Heart left ventricle (tissue), 16 donors: ENCODE measurements at places on chromosomes 6 and 20. TPM values are rescaled to one million over a fixed set of nuclear protein-coding genes. Genes with fewer than 3 reads are reported as not detected.

DNA sequence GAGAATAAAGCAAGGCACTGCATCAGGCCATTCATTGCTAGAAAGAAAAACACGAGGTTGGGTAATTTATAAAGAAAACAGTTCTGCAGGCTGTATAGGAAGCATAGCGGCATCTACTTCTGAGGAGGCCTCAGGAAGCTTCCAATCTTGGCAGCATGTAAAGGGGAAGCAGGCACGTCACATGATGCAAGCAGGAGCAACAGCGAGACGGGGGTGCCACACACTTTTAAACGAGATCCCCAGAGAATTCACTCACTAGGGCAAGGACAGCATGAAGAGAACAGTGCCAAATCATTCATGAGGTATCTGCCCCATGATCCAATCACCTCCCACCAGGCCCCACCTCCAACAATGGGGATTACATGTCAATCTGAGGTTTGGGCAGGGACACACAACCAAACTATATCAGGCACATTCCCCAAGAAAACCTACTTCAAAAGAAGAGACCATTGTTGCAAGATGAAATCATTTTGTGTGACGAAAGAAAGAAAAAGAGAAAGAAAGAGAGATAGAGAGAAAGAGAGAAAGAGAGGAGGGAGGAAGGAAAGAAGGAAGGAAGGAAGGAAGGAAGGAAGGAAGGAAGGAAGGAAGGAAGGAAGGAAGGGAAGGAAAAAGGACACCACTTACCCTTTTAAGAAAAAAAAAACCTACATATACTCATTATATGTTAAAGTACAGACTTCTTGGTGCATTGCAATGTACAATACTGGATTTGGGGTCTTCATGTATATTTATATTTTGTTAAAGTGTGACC lies 95.9 kb upstream of the PLEKHG1 start:
- H3K4me1 ChIP-seq = no peaks in the 10 kb centered on the region
- no peaks in the 10 kb centered on the region for H3K36me3 ChIP-seq
- no peak for DNase-seq
- no peaks in the 10 kb centered on the region for H3K27me3 ChIP-seq
- H3K4me3 ChIP-seq = no peak overlapping the region

Gene C6orf89
- 55.9 TPM for polyA plus RNA-seq

GRCh38 chr6:125798734-125799508 lies 8.2 kb downstream of the NCOA7 start:
- no peaks in the 10 kb centered on the region for H3K36me3 ChIP-seq
- peaks cover 15% of the 10 kb centered on the region for H3K4me1 ChIP-seq
- DNase-seq = no peak
- H3K27me3 ChIP-seq = no peaks in the 10 kb centered on the region
- H3K4me3 ChIP-seq = no peak overlapping the region

Gene MACROD2
- 0.54 TPM for polyA plus RNA-seq

GRCh38 chr20:38180781-38181180 lies 15.7 kb upstream of the TGM2 start:
- no peaks in the 10 kb centered on the region for H3K36me3 ChIP-seq
- no peak overlapping the region for H3K27ac ChIP-seq
- DNase-seq = no peak
- no peak overlapping the region for H3K4me3 ChIP-seq

- no peak overlapping the region for H3K4me3 ChIP-seq
- no peaks in the 10 kb centered on the region for H3K36me3 ChIP-seq
- H3K4me1 ChIP-seq = peaks cover 5% of the 10 kb centered on the region
- H3K27ac ChIP-seq = no peak overlapping the region
Measured at GRCh38 chr6:139066080-139066479, 37.5 kb downstream of the ABRACL start.
